ENCODE measurements at places on chromosomes 5 and 9.

DNA sequence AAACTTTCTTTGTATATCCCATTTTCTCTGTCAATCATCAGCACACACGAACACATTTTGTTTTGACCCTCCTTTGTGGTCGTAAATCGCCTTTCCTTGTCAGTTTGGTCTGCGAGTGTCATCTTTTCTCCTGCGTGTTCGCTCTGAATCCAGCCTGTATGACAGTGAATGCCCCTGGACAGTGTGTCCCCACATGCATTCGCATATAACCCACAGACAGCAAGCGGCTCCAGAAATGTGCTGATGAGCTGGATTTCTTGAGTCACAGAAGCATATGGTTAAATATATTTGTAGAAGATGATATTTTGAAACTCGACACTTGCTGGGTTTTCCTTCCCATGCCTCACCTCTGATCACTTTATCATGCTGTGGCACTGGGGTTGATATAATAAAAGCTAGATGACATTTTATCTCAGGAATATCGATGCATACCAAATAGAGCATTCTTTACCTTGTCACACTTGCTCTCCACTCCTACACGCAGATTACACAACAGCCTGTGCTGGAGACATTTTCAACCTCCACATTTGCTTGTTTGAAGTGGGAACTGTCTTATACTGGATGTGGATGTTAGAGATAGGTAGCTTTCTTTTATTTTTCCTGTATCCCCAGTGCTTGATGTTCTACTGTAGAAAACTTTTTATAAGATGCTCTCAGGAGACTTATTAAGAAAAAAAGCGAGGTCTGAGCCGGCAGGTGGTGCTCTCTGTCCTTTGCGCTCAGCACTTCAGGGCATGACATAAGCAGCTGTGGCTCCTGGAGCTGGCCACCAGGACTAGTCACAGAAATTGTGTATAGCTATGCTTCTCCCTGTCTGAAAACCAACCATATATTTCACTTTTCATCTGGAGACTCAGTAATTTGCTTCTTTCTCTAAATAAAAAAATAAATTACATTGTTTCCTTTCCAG lies 215.1 kb downstream of the SH3GL2 start:
- no peak for DNase-seq

GRCh38 chr9:11352612-11353011 lies 739.8 kb upstream of the PTPRD start:
- DNase-seq: no peak

- no peak for DNase-seq
These were observed at the start of gene PCDHGA6 for GRCh38 chr5:141373673-141374317. PCDHGA6 (plus strand) TSS chr5:141373891; CDS start chr5:141374084, 193 bp downstream.

- DNase-seq: no peak
These were observed 96.2 kb downstream of the OSTF1 start for GRCh38 chr9:75184471-75184870.

GRCh38 chr5:111159845-111160244 lies 64.3 kb upstream of the CAMK4 start:
- DNase-seq: no peak
